GM12878 (cell line): ENCODE measurements at places on chromosomes 11 and 22.
A peak's percentile ranks its signal among the peaks of the same experiment; 100 is the strongest.

DNA sequence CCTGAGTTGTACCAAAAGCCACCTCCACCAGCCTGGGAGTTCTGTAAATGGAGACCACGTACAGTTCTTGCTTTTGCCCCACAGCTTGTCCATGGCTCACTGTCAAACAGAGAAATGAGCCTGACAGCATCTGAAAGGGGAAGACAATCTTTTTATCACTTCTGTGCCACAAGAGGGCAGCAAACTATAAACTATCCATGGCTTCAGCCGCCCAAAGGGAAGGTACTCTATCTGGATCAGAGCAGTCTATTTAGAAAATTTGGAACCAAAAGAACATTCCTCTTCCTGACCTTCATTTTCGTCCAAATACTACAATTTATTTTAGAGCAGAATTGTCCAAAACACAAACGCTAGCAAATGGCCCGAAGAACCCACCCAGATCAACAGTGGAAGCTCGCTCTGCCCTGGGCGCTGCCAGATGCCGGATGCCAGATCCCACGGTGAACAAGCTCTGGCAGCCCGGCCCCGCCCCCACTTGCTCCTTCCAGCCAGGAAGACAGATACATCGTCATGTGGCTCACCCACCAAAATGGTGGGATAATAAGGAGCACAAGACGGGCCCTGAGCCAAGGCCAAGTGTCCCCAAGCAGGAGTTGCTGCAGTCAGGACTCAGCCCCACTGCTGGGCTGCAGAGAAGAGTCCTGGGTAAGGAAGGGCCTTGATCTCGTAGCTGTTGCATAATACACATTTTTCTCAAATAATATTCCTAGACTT, 23.9 kb upstream of the SCGB1A1 start:
- DNase-seq = peak; percentile 28

DNA sequence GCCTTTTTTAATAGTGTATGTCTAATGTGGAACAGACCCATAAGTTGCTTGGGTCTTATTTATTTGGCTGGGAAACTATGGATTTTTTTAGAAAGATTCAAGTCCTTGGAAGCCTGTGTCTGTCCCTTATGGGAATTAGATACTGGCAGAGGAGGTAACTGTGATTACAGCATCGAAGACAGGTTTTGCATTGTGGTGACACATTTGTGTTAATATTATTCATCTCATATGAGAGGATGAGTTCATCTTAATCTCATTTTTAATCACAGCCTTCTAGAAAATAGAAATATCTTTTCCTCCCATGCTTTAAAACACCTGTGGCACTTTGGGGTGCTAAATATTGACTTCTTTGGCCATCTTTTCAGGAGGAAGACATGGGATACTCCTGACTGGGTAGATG, 9.2 kb downstream of the TAB1 start:
- DNase-seq = no peak

GRCh38 chr22:45051946-45052345, 42.1 kb upstream of the PHF21B start:
- no peak for DNase-seq

GRCh38 chr11:130651066-130651855, 202.8 kb downstream of the ADAMTS15 start:
- DNase-seq = no peak

DNA sequence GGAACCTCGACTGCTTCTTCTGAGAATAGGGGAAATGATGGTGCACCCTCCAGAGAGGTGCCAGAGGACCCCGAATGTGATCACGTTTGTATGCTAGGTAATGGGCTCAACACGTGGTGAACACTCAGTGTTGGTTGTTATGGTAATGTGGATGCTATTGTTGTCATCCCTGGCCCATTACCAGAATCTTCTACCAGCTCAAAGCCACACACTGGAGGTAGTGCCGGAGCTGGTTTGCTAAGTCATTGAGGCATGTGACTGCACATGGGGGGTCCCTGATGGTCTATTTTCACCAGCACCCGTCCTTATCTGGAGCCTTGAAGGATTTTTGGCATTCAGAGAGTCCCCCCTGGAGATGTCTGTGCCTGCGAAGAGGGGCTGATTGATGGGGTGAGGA, 119.1 kb upstream of the CD82 start:
- no peak for DNase-seq

DNA sequence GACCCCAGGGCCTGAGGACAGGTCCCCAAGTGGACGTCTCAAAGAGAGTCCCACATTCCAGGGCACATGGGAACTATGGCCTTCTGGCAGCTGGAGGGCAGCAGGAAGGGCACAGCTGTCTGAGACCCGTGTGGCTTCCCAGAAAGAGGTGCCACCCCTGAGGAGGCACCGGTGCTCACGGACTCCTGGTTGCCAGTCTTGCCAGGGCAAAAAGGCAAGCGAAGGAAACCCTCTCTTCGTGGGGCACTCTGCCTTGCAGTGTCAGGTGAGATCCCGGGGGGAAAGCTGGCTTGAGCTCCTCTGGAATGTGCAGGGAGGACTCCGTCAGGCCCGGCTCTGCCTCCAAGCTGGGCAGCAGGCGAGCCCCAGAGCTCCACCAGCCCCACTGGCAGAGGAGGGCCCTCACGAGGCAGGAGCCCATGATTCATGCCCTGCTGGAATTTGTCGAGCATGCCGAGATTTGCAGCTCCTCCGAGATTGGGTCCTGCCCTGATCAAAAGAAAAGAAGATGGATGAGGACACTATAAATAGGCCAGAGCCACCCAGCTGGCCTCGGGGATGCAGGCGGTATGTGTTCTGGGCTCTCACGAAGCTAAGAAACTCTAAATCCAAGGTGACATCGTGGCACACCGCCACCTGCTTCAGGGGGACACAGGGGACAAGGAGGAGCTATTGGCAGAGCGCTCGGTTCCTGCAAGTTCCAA, 9.9 kb upstream of the CELSR1 start:
- DNase-seq = no peak

GRCh38 chr11:33801821-33802193, 27.5 kb upstream of the FBXO3 start:
- DNase-seq = peak; percentile 5

DNA sequence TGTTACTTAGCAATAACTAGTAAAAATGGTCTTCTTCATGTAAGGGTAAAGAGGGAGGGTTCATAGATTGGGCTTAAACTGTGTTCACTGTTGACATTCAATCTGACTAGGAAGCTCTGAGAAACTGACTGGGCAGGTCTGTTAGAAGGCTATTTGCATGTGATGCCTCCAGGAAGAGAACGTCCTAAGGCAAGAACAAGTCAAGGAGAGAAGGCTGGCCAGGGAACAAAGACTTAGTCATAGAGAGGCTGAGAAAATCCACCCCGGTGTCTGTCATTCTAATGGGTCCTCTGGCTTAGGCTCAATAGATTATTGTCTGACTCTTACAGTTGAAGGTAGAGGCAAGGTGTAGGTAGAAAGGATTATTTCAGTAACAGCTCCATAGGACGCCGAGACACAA, 50.3 kb upstream of the CD44 start:
- DNase-seq = no peak

GRCh38 chr11:81331088-81331487, 1402.6 kb downstream of the FAM181B start:
- DNase-seq = no peak

DNA sequence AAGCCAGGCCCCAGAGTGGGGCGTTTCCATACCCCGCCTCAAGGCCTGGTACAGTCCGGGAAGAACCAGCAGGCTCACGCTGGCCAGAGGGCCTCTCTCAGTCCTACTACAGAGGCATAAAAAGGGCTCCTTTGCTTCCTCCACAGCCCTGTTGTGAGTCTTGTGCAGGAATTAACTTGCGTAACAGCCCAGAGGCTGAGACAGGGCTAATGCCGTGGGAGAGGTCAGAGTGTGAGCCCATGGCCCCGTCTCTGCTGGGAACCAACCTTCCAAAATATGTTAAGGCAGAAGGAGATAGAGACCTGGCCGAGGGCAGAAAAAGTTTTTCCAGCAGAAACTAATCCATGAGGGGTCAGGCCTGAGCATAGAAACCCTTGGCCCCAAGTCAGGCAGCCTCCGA, 19.9 kb upstream of the TMEM184B start:
- DNase-seq = no peak

DNA sequence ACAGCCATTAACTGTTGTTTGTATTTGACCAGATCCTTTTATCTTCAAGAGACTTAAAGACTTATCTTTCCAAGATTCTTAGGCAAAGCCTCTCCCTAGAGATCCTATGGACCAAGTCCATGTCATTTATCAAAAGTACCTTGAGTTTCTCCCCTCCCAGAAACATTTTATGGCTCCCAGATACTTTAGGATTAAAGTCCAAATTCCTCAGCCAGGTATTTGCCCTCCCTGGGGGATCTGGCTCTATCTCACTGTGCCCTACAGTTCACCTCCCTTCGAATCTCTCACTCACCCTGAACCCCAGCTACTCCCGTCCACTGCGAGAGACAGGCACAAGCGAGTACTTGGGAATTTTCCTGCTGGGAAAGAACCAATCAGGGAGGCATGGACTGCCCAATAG, 11.9 kb downstream of the MS4A8 start:
- DNase-seq = no peak

- DNase-seq = no peak
These were observed 158.8 kb upstream of the NAV2 start for GRCh38 chr11:19553683-19554333.

DNA sequence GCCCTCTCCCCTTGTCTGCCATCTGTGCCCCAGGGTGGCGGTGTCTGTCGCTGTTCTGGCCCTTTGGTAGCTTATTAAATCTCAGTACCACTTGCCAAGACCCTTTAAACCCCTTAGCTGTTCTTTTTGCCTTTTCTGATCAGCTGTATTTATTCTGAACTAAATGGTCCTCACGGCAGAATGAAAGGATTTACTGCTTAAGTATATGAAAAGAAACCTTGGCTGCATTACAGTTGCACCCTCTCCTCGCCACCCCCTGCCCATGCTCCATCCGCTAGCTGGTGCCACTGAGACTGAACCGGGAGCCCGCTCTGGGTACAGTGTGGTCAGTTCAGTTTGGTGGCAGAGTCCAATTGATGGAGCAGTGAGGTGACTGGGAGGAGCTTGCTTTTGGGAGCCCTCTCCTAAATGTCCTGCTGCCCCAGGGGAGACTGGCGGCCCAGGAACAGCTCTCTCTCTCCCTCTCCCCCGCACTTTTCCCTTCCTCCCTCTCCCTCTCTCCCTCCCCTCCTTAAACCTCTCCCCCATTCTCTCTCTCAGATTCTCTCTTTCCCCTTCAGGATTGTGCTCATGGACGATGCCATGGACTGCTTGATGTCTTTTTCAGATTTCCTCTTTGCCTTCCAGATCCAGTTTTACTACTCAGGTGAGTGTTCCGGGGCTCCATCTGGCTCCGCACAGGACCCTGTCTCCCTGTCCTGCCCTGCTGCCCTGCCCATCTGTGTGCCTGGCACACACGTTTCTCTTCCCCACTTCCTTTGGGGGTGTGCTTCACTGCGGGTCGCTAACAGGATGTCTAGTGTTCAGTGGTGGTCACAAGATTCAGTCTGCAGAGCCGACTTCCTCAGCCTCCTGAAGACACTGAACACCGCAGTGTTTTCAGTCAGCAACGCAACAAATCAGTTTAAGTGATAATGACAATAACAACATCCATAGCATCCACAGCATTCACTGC, 21.8 kb downstream of the ARFGAP2 start:
- no peak for DNase-seq

GRCh38 chr22:21000207-21000986, 1.5 kb downstream of the THAP7 start:
- no peak for DNase-seq

DNA sequence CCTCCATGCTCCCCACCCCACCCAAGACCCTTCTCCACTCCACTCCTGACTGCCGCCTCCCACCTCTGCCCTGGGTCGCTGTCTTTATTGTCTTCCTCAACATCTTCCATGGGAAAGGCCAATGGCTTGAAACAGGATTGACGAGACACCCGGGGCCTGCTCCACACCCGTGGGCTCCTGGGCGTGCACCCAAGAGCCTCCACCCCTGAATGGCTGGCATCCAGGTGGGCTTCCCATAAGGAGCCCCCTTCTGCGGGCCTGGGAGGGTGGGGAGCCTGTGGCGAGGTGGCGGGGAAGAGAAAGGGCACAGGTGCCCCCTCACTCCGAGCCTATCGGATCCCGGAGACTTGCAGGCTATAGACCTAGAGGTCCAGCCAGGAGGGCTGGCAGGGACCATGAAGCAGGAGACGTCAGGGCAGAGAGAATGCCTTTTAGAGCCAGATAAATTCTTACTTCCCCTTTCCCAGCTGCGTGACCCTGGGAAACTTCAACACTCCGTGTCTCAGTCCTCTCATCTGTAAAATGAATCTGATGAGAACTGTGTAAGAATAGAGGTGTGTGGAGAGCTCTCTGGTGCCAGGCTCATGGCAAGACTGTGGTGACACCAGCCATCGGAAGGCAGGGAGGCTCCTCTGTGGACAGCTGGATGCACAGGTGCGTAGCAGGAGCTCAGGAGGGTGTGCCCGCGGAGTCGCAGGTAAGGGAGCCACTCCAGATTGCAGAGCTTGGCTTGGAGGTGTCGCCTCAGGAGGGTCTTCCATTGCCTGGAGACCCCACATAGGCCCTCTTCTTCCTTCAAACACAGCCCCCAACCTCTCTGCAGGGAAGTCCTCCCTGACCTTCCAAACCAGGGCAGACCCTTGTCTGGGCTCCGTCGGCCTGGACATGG, 53.9 kb downstream of the SMIM38 start:
- no peak for DNase-seq

- no peak for DNase-seq
These were observed 91.8 kb downstream of the TBC1D22A start for GRCh38 chr22:46854125-46854870.

DNA sequence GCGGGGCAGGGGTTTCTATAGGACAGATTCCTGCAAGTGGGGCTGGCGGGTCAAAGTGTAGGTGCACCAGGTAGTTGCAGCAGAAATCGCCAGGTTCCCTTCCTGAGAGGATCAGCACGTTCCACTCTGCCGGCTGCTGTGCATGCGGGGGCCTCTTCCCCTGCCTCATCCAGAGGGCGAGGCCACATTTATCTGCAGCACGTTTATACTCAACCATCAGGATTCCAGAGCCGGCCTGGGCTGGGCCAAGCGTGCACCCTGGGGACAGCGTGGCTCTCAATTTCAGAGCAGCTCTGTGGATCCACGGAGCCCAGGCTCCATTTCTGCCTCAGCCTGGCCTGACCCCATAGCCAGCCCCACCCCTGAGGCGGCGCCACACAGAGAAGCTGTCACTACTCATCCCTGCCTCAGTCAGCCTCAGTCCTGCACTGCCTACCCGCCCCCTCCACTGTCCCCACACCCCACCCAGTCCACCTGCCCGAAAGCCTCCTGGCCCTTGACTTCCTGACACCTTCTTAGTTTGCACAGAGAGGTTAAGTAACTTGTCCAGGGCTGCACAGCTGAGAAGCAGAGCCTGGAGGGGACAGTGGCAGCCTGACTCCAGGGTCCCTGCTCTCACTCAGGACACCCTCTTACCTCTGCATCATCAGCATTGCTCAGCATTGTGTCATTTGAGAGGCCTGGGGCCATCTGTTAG, 45.9 kb upstream of the RTL6 start:
- no peak for DNase-seq

DNA sequence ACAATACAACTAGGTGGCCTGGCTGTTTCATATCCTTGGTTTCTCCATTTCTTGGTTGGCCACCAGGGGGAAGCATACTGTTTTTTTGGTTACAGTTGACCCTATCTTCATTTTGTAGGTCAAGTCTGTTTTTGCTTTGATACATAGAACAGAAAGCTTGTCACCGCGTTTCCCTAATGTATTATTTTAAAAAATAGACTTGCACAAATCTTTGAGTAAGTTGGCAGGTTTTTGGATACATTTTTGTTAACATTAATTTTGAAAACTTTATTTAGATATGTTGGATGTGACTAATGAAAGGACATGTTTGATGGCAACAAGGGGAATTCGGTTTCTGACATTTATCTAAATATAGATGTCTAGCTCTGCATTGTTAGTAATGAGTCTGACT, 3.0 kb downstream of the NCR3LG1 start:
- peak; percentile 25 for DNase-seq
